Mucosa of gallbladder (tissue), 1 donor: ENCODE measurements at places on chromosomes 16 and 17.

GRCh38 chr17:40459636-40460603 lies 16.7 kb downstream of the IGFBP4 start:
- DNase-seq: no peak

DNA sequence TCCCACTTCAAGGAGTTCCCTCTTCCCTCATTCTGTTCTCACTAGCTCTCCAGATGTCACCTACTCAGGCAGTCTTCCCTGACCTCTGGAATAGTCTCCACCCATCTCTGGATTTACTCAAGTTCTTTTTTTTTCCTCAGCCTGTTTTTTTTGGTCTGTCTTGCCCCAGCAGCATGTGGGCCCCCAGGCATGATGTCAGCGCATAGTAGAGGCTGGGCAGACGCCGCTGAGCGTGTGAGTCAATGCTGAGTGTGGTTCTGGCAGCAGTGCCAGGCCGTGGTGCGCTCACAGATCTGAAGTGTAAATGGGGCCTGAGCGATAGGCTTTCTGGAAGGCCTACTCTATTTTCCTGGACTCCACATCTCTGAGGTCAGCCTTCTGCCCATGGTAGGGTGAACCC lies 2.7 kb upstream of the KCNJ18 start:
- no peak for DNase-seq

- DNase-seq: no peak
These were observed 38.8 kb downstream of the IST1 start for GRCh38 chr16:71933913-71934695.

GRCh38 chr16:81539009-81539758 lies 94.6 kb downstream of the CMIP start:
- DNase-seq: no peak

DNA sequence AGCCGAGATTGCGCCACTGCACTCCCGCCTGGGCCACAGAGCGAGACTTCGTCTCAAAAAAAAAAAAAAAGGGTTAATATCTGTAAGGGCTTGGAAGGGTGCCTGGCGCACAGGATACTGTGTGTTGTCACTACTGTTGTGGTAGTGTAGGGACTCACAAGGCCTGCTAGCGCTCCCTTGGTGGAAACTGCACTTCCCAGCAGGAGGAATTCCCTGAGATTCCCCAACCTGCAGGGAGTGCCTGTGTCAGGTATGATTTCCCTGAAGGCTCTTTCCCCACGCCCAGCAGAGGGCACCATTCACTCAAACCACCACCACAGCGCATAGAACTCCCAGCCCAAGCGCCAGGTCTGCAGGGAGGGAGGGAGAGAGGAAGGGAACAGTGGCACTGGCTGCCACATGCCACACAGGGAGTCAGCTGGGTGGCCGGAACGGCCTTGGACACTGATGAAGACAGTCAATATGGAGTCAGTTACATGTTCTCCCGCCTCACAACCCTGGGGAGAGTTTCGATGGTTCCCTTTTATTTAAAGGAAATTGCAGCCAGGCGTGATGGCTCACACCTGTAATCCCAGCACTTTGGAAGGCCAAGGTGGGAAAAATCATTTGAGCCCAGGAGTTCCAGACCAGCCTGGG lies 32.7 kb upstream of the CDH1 start:
- peak; percentile 88 for DNase-seq

- peak; percentile 75 for DNase-seq
These were observed 184.8 kb upstream of the ZFHX3 start for GRCh38 chr16:73232555-73233328.

DNA sequence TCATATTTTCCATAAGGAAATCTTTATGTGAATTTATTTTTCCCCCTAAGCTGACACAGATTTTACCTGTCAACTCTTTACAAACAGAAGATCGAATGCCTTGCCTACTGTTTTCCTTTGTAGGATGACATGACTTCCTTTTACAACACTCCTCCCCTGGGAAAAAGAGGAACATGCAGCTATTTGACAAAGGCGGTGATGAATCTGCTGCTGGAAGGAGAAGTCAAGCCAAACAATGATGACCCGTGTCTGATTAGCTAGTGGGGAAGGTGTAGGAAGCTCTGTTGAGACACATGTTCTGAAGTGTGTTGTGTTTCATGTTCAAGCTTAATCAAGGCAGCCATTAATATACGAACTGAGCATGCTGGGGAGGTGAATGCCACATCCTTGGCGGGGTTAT lies 238.0 kb downstream of the PHKB start:
- DNase-seq: no peak

DNA sequence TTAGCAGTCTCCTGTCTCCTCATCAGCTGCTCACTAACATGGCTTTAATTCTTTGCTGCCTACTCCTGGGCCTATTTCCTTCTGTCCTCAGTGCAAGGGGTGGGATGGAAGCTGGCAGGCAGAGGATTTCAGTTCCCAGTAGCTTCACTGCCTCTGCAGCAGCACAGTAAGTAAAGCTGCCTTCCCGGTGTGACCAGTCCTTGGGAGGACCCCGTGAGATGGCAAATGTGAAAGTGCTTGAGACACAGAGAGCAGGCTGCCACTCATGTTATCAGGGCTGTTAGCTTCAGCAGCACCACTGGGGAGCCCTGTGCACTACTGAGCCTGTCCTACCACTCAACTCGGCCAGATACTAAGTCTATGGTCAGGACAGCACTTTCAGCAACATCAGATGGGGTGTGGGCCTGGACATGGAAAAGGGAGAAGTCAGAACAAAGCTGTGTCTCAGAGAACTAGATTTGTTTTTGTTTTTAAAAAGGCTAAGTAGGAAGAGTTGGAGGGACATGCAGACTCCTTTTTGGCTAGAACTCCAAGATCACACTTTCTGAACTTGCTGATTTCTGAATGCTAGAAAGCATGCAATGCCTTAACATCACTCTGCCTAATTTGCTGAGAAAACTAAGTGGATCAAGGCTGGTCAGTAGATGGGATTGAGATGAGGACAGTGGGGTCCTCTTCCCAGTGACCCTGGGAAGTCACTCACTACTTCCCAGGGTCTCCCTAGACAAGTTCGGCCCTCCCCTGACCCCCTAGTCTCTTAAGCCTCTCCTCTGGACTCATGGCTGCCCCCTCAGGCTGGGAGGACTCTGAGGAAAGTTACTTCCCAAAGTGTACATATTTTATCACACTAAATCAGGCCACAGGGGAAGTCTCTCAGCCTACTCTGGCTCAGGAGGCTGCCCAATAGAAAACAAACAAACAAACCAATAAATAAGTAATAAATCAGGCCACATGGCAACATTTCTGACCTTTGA lies 1.1 kb downstream of the ACSF2 start:
- peak; percentile 30 for DNase-seq

GRCh38 chr16:28610595-28611191 lies 849 bp upstream of the SULT1A1 start:
- DNase-seq: no peak

GRCh38 chr17:77959126-77959925 lies 823 bp downstream of the TNRC6C start:
- DNase-seq: no peak
